ENCODE measurements at places on chromosomes 2 and 18. TPM values are rescaled to one million over a fixed set of nuclear protein-coding genes. Genes with fewer than 3 reads are reported as not detected.
A peak's percentile ranks its signal among the peaks of the same experiment; 100 is the strongest.

DNA sequence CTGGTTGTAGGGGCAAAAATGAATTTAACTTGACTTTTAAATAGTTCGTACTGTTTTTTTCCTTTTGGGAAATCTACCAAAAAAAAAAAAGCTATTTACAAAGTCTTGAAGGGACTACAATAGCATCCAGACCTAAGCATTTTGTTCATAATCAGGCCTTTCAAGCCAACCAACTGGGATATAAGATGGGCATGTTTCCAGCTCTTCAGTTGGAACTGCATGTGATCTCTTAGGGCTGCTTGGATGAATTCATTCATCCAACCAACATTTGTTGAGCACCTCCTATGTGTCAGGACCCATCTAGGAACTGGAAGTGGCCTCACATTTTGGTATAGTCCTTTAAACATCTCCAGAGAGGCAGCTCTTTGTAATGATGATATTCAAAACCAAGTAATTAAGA lies 98.6 kb downstream of the AAK1 start:
- peaks cover 21% of the 10 kb centered on the region for H3K36me3 ChIP-seq
- DNase-seq: no peak

DNA sequence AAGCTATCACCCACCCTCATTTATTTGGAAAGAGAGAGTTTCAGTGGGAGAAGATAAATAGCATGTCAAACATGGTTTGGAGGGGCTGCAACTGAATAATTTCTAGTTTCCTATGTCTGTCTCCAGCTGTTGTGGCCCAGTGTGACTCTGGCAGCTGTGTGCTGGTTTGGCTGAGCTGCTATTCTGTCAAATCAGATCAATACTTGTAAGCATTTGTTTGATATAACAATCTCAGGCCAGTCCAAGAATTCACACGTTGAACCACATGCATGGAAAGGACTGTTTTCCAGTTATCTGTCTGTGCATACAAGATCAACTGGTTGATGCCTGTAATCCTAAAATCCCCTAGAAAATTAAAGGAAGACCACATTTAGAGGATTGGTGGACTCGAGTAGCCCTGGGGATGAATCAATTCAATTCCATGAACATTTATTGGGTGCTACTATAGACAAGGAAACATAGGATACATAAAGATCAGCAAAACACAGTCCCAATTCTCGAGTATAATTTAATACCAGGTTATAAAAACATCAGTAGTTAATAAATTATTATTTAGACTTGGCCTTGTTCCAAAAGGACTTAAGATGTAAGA lies 209.0 kb upstream of the PARD3B start:
- no peak for DNase-seq
- no peaks in the 10 kb centered on the region for H3K27me3 ChIP-seq
- no peaks in the 10 kb centered on the region for H3K36me3 ChIP-seq
- H3K4me1 ChIP-seq: peaks cover 18% of the 10 kb centered on the region
- no peak overlapping the region for H3K27ac ChIP-seq

- H3K27me3 ChIP-seq: no peaks in the 10 kb centered on the region
- peak overlapping the region; percentile 89 for H3K4me3 ChIP-seq
- peaks cover 7% of the 10 kb centered on the region for H3K36me3 ChIP-seq
- peak overlapping the region; percentile 94 for H3K27ac ChIP-seq
Measured at GRCh38 chr2:218406949-218407618, 7.4 kb downstream of the CTDSP1 start.

- no peaks in the 10 kb centered on the region for H3K27me3 ChIP-seq
- no peak for DNase-seq
- H3K4me1 ChIP-seq: peaks cover 19% of the 10 kb centered on the region
- no peak overlapping the region for H3K4me3 ChIP-seq
Measured at GRCh38 chr2:205484215-205484614, 198.1 kb upstream of the NRP2 start.

DNA sequence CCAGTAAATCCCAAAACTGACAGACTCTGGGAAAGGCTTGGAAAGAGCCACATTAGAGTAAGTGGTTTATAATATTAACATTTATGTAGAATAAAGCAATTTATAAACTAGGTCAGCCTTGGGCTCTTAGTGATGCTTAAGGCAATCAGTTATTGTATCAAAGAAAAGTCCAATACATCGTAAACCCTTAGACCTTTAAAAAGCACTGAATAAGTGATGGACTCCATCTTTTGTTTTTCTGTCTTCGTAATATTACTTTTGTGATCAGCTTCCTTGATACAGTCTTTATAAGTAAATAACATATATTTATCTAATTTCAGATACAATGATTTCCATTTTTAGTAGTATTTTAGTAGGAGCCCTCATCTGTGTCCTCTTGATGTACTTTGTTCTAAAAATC lies 28.7 kb downstream of the DDX1 start:
- no peaks in the 10 kb centered on the region for H3K4me1 ChIP-seq
- DNase-seq: no peak
- H3K27me3 ChIP-seq: no peaks in the 10 kb centered on the region
- peaks cover 38% of the 10 kb centered on the region for H3K36me3 ChIP-seq

- H3K4me1 ChIP-seq: peaks cover 5% of the 10 kb centered on the region
- H3K27ac ChIP-seq: no peak overlapping the region
- no peak for DNase-seq
- no peaks in the 10 kb centered on the region for H3K36me3 ChIP-seq
Measured at GRCh38 chr18:24923138-24923537, 428.8 kb downstream of the ZNF521 start.

GRCh38 chr2:5937851-5938565 lies 245.8 kb downstream of the SOX11 start:
- H3K4me1 ChIP-seq: peaks cover 16% of the 10 kb centered on the region
- DNase-seq: no peak
- no peaks in the 10 kb centered on the region for H3K36me3 ChIP-seq
- no peak overlapping the region for H3K27ac ChIP-seq
- H3K27me3 ChIP-seq: peaks cover 8% of the 10 kb centered on the region
- H3K4me3 ChIP-seq: no peak overlapping the region

DNA sequence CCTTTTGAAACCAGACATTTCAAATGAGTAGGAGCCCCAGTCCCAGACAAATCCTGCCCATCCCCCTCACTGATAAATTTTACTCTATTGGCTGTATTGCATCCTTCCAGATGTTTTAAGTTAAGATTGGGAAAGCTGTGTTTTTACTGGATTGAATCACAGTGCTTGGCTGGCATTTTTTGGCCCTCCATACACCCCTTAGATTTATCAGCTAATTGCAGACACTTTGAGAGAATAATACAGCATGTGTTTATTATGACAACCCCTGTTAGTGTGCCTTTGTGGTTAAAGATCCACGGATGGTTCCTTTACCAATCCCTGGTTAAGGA lies 74.9 kb downstream of the ANTXR1 start:
- DNase-seq: no peak
- no peak overlapping the region for H3K4me3 ChIP-seq
- peaks cover 37% of the 10 kb centered on the region for H3K36me3 ChIP-seq
- H3K27ac ChIP-seq: no peak overlapping the region

DNA sequence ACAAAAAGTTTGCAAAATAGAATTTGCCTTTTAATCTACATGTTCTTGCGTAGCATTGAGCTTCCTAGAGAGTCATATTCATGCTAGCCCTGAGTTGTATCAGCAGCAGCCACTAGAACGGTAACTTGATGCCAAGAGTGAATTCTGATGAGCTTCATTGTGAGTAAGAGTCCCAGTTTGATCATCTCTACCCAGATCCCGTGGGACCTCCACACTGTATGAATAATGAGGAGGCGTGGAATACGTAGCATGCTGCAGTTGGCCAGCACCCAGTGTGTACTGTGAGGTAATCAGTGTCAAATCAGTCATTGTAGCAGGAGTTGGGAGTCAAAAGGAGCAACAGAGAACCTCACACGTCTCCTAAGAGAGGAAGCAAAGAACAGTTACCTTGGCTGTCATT lies 197.9 kb downstream of the NEDD4L start:
- H3K36me3 ChIP-seq: no peaks in the 10 kb centered on the region
- H3K4me1 ChIP-seq: peaks cover 37% of the 10 kb centered on the region
- H3K27me3 ChIP-seq: no peaks in the 10 kb centered on the region
- DNase-seq: no peak

GRCh38 chr2:82345910-82346309 lies 2041.4 kb upstream of the LRRTM1 start:
- no peak for DNase-seq
- no peak overlapping the region for H3K27ac ChIP-seq
- no peaks in the 10 kb centered on the region for H3K36me3 ChIP-seq

- no peaks in the 10 kb centered on the region for H3K36me3 ChIP-seq
- H3K27me3 ChIP-seq: no peaks in the 10 kb centered on the region
- no peak for DNase-seq
- no peak overlapping the region for H3K4me3 ChIP-seq
Measured at GRCh38 chr2:234457421-234457820, 39.5 kb downstream of the ARL4C start.

DNA sequence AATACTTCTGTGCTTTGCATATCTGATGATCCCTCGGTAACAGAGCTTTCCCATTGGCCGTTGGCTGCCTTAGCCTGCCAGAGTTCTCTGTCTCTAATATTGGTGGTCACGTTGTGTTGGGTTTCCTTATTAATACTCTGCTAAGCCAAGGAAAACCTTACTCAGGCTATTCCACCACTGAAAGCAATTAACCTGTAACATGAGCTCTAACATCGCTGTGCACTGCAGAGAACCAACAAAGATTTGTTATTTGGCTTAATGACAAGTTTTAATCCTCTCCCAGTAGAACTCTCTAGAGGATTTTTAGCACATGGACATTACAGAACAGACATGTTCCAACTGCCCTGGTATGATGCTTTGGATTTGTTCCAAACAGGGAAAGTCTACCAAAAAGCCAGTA lies 825.9 kb upstream of the POU3F3 start:
- no peak for DNase-seq
- H3K4me1 ChIP-seq: peaks cover 7% of the 10 kb centered on the region
- H3K27me3 ChIP-seq: peaks cover 49% of the 10 kb centered on the region
- H3K27ac ChIP-seq: no peak overlapping the region
- H3K36me3 ChIP-seq: no peaks in the 10 kb centered on the region
- peak overlapping the region; percentile 26 for H3K4me3 ChIP-seq

GRCh38 chr2:238173692-238174091 lies 14.9 kb downstream of the ERFE start:
- DNase-seq: no peak
- no peaks in the 10 kb centered on the region for H3K27me3 ChIP-seq
- H3K4me1 ChIP-seq: no peaks in the 10 kb centered on the region

GRCh38 chr2:240947607-240948006 lies 41.5 kb downstream of the CROCC2 start:
- no peaks in the 10 kb centered on the region for H3K36me3 ChIP-seq
- H3K27me3 ChIP-seq: no peaks in the 10 kb centered on the region
- H3K4me3 ChIP-seq: no peak overlapping the region
- peak; percentile 66 for DNase-seq
- H3K4me1 ChIP-seq: peaks cover 10% of the 10 kb centered on the region

GRCh38 chr2:8132879-8133278 lies 549.0 kb upstream of the ID2 start:
- peaks cover 4% of the 10 kb centered on the region for H3K36me3 ChIP-seq
- H3K4me1 ChIP-seq: peaks cover 48% of the 10 kb centered on the region
- H3K27me3 ChIP-seq: no peaks in the 10 kb centered on the region
- H3K27ac ChIP-seq: peak overlapping the region; percentile 57

DNA sequence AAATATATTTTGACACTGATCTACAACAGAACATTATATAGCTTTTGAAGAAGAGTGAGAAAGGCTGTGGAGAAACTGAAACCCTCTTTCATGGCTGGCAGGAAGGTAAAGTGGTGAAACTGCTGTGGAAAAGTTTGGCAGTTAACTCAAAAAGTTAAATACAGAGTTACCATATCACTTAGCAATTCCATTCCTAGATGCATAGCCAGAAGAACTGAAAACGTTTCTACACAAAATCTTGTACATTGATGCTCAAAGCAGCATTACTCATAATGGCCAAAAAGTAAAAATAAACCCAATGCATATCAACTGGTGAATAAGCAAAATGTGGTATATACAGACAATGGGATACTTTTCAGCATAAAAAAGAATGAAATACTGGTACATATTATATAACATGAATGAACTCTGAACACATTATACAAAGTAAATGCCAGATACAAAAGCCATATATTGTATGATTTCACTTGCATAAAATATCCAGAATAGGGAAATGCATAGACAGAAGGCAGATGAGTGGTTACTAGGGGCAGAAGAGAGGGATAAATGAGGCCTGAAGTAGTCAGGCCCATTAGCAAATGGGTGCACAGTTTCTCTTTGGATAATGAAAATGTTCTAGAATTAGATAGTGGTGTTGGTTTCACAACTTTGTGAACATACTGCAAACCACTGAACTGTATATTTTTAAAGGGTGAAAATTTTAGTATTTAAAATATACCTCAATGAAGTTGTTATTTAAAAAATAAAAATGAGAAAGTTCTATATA lies 114.3 kb downstream of the DYM start:
- H3K27ac ChIP-seq: no peak overlapping the region
- H3K27me3 ChIP-seq: no peaks in the 10 kb centered on the region
- H3K36me3 ChIP-seq: peaks cover 8% of the 10 kb centered on the region
- no peak overlapping the region for H3K4me3 ChIP-seq
- H3K4me1 ChIP-seq: no peaks in the 10 kb centered on the region

- H3K27ac ChIP-seq: no peak overlapping the region
- peaks cover 35% of the 10 kb centered on the region for H3K27me3 ChIP-seq
- H3K36me3 ChIP-seq: no peaks in the 10 kb centered on the region
- H3K4me1 ChIP-seq: peaks cover 5% of the 10 kb centered on the region
- H3K4me3 ChIP-seq: no peak overlapping the region
Measured at GRCh38 chr2:95352310-95353054, 50.0 kb upstream of the FAHD2A start.

DNA sequence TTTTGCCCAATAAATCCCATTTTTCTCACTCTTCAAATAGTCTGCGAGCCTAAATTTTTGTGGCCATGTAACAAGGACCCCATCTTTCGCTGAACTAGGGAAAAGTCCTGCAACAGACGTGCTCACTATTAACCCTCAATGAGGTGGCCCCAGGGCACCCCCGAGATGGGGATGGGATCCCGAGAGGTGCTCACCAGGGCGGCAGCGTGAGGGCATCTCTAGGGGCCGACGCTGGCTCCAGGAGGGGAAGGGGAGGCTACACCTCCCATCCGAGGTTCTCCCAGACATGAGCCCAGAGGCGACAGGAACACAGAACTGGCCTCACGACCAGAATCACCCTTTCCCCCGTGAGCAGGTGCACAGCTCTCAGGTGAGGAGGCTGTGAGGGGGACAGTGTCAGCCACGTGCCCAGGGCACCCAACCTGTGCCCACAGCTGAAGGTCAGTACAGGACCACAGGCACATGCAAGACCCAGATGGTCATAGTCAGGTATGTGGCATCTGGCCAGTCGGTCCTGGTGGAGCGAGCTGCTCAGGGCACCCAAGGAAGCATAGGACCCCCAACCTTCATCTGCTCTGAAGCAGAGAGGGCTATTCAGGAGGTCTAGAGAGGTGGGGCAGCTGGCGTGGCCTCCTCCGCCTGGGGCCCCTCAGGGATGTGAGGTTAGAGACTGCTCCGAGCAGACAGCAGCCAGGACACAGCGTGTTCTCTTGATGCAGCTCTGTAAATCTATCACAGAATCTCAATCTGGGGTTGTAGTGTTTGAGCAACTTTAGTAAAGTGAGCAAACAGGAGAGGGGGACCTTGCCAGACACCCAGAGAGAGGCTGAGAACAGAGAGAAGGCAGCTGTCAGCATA lies 62.8 kb downstream of the PXDN start:
- H3K27ac ChIP-seq: no peak overlapping the region
- peaks cover 4% of the 10 kb centered on the region for H3K4me1 ChIP-seq
- no peak overlapping the region for H3K4me3 ChIP-seq
- peaks cover 10% of the 10 kb centered on the region for H3K36me3 ChIP-seq
- peak; percentile 60 for DNase-seq

- no peak overlapping the region for H3K4me3 ChIP-seq
- peaks cover 19% of the 10 kb centered on the region for H3K27me3 ChIP-seq
- no peak overlapping the region for H3K27ac ChIP-seq
Measured at GRCh38 chr2:19746611-19747309, 155.0 kb downstream of the TTC32 start.

ATP8B1 gene
- total RNA-seq: 21.7 TPM

TMEM247 gene
- total RNA-seq: not detected

BBS5 gene
- 11.2 TPM for total RNA-seq

STAT4 gene
- 2.1 TPM for total RNA-seq

REG3G gene
- 0.33 TPM for total RNA-seq

HMSD gene
- total RNA-seq: 4.5 TPM

HOXD11 gene
- 0.21 TPM for total RNA-seq
